ENCODE measurements at places on chromosomes 1 and 21. TPM values are rescaled to one million over a fixed set of nuclear protein-coding genes. Genes with fewer than 3 reads are reported as not detected.

- DNase-seq: no peak
These were observed 3.4 kb downstream of the PRELP start for GRCh38 chr1:203478986-203479385.

Gene HES4
- polyA plus RNA-seq: 0.64 TPM

Gene ANGPTL3
- polyA plus RNA-seq: not detected

DNA sequence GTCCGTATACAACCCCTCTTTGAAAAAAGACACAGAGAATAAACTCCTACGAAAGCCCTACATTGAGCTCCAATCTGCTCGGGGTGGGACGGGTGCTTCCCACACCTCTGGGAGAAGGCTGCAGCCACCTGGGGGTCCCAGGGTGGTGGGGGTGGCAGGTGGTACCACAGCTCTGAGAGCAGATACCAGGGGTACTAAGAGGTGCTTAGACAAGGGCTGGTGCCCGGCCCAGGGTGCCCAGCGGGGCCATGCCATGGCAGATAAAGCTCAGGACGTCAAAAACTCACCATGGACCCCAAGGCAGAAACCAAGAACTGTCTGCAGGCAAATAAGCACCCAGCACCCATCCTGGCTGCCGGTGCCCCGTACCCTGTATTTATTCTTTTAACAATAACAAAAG is 75.1 kb downstream of the SPSB1 start:
- no peak for DNase-seq

- DNase-seq: no peak
These were observed 28.2 kb upstream of the COG2 start for GRCh38 chr1:230614121-230614520.

GRCh38 chr1:230212405-230212936 is 145.4 kb downstream of the GALNT2 start:
- peak; percentile 72 for DNase-seq

GRCh38 chr1:10833630-10834557 is 37.4 kb upstream of the CASZ1 start:
- DNase-seq: no peak

Gene DLGAP3
- 0.41 TPM for polyA plus RNA-seq

DNA sequence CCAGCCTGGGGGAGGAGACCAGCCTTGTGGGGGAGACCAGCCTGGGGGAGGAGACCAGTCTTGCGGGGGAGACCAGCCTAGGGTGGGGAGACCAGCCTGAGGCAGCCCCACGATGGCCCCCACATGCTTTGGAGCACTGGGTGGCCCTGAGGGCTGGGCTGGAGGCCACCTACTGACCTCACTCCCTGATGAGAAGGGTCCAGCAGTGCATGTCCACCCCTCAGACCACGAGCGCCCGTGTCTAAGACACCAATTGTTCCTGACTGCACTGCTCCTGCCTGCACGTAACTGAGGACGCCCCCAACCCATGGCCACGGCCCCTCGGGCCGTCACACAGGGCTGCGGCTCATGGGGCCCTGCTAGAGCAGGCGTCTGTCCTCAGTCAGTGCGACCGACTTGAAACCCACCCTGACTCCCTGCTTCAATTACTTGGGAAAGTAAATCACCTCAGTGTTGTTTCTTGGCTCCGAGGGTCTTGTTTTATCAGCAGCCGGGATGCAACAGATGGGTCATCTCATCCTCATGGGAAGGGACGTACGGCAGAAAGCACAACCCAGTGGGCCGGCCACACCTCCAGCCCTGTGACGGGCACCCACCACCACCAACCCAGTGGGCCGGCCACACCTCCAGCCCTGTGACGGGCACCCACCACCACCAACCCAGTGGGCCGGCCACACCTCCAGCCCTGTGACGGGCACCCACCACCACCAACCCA is at the start of gene SPATC1L:
Gene SPATC1L, minus strand, starts transcription at position 550 of the 715 bp plus-strand sequence. CDS start 1,643 bp downstream, outside the sequence.
- no peak for DNase-seq

Gene FCER1G
- 6.2 TPM for polyA plus RNA-seq

DNA sequence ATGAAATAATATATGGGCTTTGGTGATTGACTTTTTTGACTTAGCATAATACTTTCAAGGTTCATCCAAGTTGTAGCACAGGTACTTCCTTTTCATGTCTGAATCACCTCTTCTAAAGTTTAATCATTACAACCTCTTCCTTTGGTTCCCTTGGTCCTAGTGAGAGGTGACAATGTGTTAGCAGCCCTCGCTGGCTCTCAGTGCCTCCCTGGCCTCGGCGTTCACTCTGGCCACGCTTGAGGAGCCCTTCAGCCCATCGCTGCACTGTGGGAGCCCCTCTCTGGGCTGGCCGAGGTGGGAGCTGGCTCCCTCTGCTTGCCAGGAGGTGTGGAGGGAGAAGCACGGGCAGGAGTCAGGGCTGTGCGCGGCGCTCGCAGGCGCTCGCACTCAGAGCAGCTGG is 13.0 kb upstream of the RCAN3 start:
- no peak for DNase-seq

GRCh38 chr1:221029981-221030649 is 150.9 kb downstream of the HLX start:
- DNase-seq: no peak

- DNase-seq: no peak
These were observed 32.1 kb upstream of the ST6GALNAC5 start for GRCh38 chr1:76835203-76835602.

Gene C1orf87
- not detected for polyA plus RNA-seq

Gene ACTN2
- not detected for polyA plus RNA-seq

- DNase-seq: no peak
These were observed 35.5 kb downstream of the HUNK start for GRCh38 chr21:31908106-31909031.

DNA sequence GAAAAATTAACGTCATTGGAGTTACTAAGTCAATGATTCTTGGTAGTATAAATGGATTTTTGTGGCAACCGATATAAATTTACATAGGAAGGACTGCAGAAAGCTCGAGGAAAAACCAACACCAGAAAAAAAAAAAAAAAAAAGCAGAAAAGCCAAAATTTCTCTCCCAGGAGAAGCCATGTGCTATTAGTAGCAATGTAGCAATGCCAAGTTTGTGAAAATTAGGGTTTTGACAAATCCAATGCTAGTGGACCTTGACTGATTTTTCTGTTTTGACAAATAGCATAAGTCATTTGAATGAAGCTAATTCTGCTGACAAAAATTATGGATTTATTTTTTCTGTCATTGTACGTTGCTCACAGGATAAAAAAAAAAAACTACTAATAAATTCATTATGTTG is 1561.9 kb downstream of the MRPL39 start:
- DNase-seq: no peak

Gene MYBPH
- not detected for polyA plus RNA-seq

- no peak for DNase-seq
These were observed 13.6 kb downstream of the ACTL8 start for GRCh38 chr1:17768651-17769241.

DNA sequence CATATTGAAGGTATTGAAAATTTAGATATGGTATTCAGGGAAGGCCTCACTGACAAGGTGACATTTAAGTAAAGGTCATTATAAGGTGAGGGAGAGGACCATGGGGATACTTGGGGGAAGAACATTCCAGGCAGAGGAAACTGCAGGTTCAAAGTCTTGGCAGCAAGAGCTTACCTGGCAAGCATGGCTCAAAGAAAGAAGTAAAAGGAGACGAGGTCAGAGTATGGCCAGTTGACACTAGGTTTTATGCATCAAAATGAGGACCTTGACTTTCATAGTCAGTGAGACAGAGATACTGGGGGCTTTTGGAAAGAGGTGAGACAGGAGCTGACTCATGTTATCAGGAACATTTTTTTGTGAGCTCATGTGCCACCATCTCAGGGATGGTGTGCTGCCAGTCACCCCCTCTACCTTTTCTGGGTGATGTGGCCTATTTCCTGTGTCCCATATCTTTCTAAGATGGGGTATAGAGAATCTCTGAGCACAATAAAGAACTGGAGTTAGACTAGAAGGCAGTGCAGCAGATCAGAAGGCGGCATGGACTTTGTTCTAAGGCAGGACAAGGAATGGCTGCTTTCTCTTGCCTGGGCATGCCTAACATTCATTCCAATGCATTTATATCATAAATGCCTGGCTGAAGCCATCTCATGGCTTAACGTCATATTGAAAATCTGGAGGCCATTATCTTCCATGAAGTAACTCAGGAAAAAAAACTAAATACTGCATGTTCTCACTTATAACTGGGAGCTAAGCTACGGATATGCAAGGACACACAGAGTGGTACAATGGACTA is 406.7 kb downstream of the NTNG1 start:
- DNase-seq: no peak
